ENCODE measurements at places on chromosomes 5 and 9. TPM values are rescaled to one million over a fixed set of nuclear protein-coding genes. Genes with fewer than 3 reads are reported as not detected.

- no peak for DNase-seq
Measured at GRCh38 chr9:95116808-95117204, 200.7 kb downstream of the FANCC start.

- DNase-seq = no peak
Measured at GRCh38 chr5:168661593-168662485, 82.7 kb upstream of the PANK3 start.

DNA sequence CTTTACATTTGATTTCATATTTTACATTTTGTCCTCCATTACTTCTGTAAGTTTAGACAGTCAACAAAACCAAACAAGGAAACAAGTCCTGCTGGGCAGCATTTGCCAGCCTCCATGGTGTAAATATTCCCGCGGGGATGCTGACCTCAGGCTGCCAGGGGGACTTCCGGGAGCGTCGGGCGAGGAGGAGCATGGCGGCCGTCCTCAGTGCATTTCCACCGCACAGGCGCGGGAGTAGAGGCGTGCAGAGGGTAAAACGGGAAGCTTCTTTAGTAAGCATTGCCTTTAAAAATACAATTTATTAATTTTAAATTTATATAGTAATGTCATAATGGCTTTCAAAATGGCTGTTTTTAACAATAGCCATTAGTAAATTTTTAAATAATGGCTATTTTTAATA lies 385.3 kb upstream of the IRX4 start:
- DNase-seq = no peak

DNA sequence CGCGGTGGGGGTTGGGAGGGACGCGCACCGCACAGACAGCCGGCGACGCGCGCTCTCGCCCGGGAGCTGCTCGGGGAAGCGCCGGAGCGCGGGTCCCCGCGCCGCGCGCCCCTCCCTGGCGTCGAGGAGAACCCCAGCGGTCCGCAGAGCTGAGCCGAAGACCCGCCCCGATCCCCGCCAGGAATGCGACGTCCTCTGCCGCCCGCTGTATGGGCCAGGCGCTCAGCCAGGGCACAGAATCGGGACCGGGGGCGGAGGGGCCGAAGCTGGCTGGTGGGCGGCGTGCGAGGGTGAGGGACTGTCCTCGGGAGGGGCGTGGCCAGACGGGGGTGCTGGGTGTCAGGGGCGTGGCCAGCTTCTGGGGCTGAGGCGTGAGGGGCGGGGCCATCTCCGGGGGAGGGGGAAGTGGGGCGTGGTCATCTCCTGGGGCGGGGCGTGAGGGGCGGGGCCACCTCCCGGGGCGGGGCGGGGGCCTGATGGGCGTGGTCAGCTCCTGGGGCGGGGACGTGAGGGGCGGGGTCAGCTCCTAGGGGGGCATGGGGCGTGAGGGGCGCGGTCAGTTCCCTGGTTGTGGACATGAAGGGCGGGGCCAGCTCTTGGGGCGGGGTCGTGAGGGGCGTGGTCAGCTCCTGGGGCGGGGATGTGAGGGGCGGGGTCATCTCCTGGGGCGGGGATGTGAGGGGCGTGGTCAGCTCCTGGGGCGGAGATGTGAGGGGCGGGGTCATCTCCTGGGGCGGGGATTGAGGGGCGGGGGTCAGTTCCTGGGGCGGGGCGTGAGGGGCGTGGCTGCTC lies 965 bp downstream of the PTGDS start:
- peak; percentile 93 for DNase-seq

GRCh38 chr9:16147726-16148125 lies 594.9 kb downstream of the CCDC171 start:
- peak; percentile 50 for DNase-seq

DNA sequence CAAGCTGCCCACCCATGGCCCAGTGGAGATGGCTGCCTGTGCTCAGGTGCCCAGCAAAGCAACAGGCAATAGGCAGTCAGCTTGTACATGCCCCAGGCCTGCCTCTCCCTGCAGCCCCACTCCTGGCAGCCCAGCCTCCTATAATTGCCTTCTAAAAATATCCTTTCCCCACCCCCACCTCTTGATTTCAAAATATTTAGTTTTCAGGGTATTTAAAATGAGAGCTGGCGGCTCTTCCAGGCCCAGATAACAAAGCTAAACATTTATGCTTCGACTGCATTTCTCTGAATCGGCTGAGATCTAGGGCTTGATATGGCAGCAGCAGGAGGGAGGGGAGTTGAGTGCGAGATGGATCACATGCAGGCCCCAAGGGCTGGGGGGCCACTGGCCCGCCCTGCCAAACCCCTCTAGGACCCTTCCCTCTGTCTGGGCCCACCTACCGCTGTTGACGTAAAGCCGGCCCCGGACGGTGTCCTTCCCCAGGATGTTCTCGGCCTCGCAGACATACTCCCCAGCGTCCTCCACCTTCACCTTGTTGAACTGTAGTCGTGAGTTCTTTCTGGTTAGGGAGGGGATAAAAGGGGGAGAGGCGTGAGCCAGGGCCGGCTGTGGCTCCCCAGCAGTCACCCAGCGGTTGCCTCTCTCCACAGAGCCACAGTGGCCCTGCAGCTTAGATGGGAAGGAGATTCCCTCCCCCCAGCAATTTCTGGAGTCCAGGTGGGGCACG lies 85.0 kb downstream of the PSD2 start:
- DNase-seq = no peak

DNA sequence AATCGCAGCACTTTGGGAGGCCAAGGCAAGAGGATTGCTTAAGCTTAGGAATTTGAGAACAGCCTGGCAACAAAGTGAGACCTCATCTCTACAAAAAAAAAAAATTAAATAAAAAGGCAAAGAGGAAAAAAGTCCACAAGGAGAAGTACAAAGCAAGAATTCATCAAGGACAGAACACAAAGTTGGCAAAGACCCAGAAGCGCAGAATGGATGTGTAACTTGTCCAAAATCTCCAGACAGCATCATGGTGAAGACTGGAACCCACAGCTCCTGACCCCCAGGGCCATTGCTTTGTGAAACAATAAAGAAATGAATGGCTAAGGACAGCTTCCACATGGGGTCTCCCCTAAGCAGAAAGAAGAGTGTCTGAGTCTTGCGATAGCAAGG lies 7.8 kb downstream of the HSD17B3 start:
- DNase-seq = no peak

GRCh38 chr5:149127394-149127955 lies 13.8 kb upstream of the ABLIM3 start:
- DNase-seq = no peak

Gene F2RL2
- 0.11 TPM for total RNA-seq

Gene TPM2
- 840 TPM for total RNA-seq

Data from right cardiac atrium (tissue), 5 donors.